ENCODE measurements at places on chromosomes 4 and X.
A peak's percentile ranks its signal among the peaks of the same experiment; 100 is the strongest.

DNA sequence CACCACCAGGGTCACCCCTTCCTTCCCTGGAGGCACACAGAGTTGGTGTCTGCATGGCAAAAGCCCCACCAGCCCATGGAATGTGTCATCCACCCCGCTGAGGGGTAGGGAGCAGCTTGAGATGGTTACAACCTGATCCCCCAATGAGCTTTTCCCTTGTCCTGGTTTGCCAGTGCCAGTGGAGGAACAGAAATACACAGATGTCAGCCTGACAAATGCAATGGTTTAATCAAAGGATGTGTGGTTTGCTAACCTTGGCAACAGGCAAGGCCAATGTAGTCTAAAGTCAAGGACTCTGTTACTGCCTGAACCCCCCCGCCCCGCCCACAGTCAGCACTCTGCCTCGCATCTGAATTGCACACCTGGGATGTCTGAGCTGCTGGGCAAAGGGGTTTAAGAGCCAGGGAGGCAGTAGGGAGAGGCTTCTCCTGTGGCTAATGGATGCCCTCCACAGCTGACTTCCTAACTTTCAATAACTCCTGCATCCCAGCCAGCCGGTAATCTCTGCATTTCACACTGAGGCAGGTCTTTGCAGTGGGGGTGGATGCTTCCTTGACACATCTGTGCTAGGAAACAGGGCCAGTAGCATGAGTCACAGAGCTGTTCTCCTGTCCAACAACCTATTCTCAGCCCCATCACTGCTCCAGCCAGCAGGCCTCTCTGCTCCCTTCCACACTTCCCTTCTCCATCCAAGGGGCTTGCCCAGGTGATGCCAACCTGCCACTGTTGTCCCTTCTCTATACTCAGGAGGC lies 137.5 kb downstream of the AMMECR1 start:
- no peak for DNase-seq

DNA sequence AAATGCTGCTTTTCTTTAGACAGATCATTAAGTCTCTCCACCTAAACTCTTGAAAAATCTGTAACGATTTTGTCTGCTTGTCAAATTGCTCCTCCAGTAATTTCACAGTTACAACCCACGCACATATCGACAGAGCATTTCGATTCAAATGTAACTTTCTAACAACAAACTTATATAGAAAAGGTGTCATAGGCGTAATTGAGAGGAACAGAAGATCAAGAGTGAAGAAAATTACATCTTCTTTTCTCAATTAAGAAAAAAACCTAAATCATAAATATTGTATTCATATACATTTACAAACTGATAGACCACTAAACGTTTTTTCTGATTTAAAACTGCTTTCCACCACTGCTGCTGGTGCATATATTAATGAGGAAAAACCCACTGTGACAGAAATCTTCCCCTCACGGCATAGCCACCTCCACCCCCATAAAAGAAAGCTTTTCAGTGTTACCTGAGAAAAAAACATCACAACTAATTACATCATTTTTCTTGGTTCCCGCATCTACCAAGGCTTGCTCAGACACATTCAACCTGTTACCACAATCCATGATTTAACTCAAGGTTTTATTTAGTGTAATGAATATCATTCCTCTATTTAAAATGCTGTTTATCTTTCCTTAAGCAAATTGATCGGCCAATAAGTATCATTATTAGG lies 1.9 kb downstream of the GPM6A start:
- DNase-seq: no peak

DNA sequence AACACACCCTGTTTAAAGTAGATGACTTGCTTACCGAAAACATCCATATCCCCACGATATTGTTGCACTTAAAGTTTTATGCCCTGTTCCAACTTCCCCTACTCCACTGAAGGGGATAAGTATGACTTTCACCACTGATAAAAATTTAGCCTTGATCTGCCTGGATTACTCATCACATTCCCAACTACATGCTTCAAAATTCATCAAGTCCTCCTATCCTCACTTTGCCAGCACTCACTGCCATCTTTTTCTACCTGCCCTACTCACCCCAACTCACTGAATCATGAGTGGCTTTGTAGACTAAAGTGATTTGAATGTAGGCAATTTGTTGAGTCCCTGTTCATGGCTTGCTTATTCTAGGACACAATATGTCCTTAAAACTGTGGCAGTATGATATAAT lies 12.2 kb upstream of the GPRIN3 start:
- no peak for DNase-seq

DNA sequence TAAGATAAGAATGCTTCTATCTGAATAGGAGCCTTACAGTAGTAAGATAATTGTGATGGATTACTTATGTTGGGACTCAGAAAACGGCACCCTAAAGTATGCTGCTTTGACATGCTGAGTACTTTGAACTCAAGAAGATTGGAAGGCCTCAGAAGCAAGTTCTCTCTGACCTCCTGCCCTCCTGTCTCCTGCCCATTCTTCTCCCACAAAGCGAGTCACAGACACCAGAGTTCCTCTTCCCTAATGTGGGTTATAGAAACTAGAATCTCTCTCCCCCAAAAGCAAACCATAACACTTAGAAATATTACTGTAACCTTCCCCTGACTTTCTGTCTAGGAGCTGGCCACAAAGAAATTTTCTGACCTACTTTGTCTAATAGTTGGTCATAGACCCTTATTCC lies 76.5 kb downstream of the DDIT4L start:
- DNase-seq: no peak

DNA sequence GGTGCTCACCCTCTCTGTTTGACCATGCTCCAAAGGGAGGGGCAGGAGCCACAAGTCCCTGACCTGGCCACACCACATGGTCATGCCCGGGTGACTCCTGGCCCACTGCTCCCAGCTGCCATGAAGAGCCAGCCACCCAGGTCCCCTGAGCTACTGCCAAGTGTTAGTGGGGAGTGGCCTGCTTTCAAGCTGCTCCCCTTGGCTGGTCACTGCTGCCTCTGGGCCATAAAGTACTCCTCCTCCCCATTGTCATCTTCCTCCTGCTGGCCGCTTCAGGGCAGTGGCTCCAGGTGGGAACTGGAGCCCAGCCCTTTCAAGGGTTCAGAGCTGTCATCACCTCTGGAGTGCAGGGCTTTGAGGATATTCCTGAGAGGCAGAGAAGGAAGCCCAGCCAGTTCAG lies 27.3 kb upstream of the RBBP7 start:
- DNase-seq: no peak

DNA sequence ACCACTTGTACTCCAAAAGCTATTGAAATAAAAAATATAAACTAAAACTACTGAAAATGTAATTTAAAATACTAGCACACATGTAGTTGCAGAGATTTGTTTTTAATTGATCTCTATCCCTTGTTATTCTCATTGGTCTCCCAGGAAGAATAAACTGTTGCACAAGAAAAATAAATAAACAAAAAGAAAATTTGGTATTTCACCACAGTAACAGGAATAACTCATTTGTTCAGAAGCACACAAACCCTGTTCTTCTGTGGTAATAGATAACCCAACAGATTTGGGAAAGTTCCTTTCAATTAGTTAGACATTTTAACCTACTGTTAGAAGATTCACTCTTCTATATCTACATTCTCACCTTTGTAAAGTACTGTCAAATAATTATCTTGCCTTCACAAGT lies 70.9 kb upstream of the APOOL start:
- DNase-seq: no peak

GRCh38 chr4:87121341-87122065 lies 98.9 kb downstream of the KLHL8 start:
- no peak for DNase-seq

- DNase-seq: no peak
These were observed 56.2 kb downstream of the CD99L2 start for GRCh38 chrX:150842198-150842685.

DNA sequence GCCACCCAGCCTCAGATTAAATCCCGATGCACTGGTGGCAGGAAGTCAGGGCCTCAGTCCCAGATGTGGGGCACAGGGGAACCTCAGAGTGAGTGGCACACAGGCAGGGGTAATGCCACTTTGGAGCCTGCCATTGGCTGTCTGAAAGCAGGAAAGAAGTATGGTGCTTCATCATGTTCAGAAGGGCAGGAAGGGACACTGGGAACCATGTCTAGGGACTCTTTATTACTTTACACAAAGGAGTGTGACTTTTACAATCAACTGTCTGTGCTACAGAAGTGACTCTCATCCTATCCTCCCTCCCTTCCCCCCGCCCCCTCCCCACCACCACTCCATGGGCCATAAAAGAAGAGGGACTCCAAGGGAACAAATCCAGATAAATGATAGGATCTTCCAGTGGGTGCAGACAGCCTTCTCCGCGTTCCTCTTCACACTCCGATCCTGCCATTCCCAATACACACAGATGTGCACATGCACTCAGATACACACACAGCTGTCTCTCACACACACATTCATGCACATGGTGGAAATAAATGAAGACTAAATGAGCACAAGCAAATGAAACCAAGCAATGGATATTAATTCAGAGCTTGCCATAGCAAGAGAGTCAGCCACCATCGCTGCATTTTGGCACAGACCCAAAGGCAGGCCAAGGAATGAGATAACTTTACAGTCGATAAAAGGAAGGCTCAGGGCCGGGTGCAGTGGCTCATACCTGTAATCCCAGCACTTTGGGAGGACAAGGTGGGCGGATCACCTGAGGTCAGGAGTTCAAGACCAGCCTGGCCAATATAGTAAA lies 2.5 kb upstream of the TMEM154 start:
- no peak for DNase-seq

- no peak for DNase-seq
These were observed 188.1 kb upstream of the SFRP2 start for GRCh38 chr4:153976954-153977353.

DNA sequence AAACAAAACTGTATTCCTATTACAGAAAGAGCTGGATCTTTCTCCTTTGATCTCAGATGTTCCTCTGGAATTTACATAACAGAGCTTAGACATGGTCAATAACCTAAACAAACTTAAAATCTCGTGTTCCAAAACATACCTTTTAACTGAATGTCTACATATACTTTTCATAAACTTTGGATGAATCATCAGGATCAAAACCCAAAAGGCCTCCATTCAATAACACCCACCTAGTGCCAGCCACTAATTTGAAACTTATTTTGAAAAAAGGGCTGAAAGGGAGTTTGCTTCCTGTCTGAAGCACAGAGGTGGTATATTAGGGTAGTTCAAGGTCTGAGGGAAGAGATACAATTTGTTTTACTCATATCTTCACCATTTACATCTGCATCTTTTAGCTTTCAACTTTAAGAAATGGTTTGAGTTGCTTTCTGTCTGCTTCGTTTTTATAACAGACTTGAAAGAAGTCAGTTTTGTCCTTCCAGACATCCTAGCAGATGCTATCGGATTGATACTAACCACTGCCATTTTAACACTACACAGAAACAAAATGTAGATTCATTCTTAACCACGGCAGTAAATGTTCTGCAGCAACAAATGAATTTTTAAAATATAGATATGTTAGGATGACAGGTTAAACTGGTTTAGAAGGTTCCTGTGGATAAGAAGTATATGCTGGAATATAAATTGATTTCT lies 242.8 kb upstream of the DKK2 start:
- DNase-seq: no peak

DNA sequence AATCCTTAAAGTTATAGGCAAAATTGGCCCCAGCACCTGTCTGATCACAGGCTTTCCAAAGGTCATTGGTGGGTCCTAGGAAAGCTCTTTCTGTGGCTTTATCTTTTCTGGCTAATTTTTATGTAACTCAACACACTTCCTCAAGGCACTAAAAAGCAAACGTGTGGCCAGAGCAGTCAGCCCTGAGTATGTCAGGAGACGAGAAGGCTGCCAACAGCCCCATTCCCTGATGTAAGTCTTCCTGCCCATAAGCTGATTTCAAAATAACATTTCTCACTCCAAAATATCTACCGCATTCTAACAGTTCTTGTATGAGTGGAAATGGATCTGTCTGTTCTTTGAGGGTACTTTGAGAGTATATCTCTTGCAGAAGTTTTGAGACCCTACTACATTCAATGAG lies 25.5 kb upstream of the FUNDC1 start:
- DNase-seq: no peak

DNA sequence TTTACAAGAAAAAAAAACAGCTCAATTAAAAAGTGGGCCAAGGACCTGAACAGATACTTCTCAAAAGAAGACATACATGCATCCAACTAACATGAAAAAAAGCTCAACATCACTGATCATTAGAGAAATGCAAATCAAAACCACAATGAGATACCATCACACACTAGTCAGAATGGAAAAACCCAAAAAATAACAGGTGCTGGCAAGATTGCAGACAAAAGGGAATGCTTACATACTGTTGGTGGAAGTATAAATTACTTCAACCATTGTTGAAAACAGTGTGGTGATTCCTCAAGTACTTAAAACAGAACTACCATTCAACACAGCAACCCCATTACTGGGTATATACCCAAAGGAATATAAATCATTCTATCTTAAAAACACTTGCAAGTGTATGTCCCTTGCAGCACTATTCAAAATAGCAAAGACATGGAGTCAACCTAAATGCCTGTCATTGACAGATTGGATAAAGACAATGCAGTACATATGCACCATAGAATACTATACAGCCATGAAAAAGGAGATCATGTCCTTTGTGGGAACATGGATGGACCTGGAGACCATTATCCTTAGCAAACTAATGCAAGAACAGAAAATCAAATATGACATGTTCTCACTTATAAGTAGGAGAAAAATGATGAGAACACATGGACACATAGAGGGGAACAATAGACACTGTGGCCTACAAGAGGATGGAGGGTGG lies 97.6 kb downstream of the RAB28 start:
- no peak for DNase-seq

GRCh38 chr4:3747581-3747904 lies 18.6 kb upstream of the ADRA2C start:
- peak; percentile 89 for DNase-seq

DNA sequence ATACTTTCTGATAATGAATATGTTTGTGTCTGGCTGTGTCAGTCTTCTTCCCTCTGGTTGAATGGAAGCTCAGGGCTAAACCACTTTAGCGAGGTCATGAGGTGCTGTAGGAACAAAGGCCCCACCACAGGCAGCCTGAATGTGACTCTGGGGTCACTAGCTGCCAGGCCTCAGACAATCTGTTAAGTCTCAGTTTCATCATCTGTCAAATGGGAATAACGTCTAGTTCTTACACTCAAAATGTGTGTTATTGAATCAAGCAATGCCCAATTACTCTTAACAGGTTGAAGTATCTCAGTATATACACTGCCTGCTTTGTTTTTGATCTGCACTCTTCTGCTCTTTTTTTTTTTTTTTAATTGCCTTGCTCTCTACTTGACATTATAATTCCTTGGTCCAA lies 148.6 kb downstream of the STK32B start:
- peak; percentile 38 for DNase-seq

GRCh38 chrX:71504346-71504745 lies 28.6 kb upstream of the OGT start:
- DNase-seq: no peak

DNA sequence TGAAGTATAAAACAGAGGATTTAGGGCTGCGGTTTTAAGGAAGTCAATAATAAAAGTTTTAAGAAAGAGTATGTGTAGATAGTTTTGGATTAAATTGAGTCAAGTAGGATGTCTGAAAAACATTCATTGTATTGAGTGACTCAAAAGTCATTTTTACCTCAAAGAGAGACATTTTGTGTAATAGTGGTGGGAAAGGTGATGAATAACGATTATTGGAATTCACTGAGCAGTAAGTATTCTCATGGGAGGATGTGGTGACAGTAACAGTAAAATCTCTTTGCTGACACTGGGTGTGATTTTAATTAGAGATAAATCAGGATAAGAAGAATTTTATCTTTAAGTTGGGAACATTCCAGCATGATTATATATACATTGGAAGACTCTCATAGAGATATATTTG lies 233.6 kb downstream of the PDHA2 start:
- no peak for DNase-seq

Data from H7 (cell line).